ENCODE measurements at places on chromosomes 3 and 15.

- DNase-seq, result peak; percentile 75
These were observed 1.6 kb downstream of the TSC22D2 start for GRCh38 chr3:150409512-150410310.

DNA sequence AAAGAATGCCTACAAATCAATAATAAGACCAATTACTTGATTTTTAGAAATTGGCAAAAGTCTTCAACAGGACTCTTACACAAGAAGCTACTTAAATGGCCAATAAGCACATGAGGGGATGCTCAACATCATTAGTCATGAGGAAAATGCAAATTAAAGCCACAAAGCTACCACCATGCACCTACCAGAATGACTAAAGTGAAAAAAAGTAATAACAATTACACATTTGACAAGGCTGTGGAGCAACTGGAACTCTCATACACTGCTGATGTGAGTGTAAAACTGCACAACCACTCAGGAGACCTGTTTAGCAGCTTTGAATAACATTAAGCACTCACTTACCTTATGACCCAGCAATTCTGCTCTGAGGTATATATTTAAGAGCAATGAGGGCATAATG, 68.4 kb downstream of the PPCDC start:
- no peak for DNase-seq

- DNase-seq, result peak; percentile 13
These were observed 52.4 kb upstream of the RGMA start for GRCh38 chr15:93141371-93141794.

DNA sequence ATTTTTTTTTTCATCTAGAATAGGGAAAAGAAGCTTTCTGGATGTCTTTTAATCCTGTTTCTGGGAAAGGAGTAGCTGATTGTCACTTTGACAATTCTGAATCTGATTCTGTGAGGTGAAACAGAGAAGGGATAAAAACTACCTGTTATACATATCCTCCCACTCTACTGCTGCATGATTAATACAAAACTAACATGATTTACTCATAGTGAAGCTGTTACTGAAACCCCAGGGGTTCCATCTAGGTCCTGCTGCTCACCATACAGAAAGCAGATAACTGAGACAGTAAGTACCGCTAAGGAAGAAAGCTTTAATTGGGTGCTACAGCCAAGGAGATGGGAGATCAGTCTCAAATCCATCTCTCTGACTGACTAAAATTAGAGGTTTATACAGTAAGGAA, 610.9 kb upstream of the ALCAM start:
- no peak for DNase-seq

- peak; percentile 89 for DNase-seq
These were observed 1.9 kb downstream of the KLF13 start for GRCh38 chr15:31328428-31328968.

DNA sequence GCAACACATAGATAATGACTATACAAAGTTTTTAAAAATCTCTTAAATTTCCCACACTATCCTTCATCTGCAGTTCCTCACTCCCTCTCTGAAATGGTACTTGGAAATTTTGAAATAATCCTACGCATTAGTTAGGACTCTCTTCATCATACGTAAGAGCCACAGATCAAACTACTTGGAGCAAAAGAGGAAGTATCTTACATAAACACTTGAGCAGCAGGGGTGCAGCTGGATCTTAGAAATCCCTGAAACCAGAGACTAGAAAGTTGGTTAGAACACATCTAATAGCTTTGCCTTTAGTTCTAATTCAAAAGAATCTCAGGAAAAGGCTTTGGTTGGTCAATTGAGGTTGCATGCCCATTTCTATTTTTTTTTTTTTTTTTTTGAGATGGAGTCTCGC, 38.8 kb upstream of the ZNF445 start:
- DNase-seq, result no peak

DNA sequence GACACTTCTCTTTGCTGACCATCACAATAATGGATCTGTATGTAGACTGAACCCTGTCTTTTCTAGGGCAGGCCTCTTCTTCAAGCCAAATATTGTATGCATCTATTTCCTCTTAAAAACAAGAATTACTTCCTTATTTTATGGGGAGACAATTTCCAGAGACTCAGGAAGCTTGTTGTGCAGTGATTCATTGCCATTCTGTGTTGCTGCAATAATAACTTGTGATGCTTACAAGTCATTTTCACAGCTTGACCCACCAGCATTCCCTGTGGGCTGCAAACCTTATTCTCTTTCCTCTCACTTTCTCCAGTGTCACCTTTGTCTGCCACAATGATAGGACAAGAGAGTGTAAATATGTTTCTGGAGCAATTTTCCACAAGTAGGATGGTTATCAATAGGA, 276.7 kb upstream of the SGO1 start:
- DNase-seq, result no peak

GRCh38 chr3:158165730-158166129, 55.8 kb downstream of the RSRC1 start:
- DNase-seq, result no peak

DNA sequence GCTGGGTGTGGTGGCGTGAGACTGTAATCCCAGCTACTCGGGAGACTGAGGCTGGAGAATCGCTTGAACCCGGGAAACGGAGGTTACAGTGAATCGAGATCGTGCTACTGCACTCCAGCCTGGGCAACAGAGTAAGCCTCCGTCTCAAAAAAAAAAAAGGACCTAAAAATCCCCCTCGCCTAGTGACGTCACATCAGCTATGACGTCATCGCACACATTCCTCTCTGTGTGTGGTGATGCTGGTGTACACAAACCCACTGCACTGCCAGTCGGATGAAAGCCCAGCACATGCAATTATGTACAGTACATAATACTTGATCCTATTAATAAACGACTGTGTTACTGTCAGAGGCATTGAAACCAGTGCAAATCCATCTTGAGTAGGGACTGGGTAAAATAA, 40.2 kb upstream of the SEC61A1 start:
- no peak for DNase-seq

DNA sequence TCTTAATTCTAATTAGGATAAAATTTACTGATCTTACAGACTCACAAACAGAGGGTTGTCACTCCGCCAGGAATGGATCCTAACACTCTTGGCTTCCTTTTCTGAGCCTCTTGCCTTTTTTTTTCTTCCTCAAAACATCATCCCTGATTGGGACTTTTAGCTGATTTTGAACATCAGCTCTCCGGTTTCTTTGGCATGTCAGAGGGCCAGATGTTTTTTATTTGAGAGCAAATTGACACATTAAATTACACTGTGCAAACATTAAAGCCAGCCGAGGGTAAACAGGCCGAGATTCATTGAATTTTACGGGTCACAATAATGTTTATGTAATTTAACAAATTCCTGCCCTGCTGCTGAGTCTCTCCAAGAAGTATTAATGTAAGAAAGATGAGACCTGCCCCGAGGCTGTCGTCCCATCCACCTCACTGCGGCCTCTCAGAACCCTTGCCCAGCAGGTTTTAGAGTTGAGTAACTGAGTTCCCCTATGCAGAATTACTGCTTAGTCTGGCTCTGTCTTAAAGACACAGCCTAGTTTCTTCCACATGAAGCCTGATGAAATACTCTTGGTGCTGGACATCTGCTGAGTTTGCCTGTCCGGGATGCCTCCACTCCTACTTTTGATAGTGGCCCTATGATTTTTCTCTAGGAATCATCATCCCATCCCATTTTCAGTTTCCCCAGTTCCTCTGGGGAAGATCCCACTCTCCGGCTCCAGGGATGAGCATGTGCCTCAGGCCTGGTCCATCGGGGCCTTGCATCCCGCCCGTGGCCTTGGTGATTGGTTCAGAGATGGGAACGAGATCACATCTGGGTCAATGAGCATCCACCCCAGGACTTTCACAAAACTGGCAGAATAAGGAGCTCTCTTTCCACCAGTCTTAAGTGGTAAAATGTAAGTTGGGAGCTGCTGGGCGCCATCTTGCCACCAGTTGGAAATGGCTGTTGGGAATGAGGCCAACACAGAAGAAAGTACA, 226.6 kb upstream of the TLE3 start:
- no peak for DNase-seq

- DNase-seq, result no peak
These were observed 119.6 kb upstream of the EPHA3 start for GRCh38 chr3:88987776-88988175.

DNA sequence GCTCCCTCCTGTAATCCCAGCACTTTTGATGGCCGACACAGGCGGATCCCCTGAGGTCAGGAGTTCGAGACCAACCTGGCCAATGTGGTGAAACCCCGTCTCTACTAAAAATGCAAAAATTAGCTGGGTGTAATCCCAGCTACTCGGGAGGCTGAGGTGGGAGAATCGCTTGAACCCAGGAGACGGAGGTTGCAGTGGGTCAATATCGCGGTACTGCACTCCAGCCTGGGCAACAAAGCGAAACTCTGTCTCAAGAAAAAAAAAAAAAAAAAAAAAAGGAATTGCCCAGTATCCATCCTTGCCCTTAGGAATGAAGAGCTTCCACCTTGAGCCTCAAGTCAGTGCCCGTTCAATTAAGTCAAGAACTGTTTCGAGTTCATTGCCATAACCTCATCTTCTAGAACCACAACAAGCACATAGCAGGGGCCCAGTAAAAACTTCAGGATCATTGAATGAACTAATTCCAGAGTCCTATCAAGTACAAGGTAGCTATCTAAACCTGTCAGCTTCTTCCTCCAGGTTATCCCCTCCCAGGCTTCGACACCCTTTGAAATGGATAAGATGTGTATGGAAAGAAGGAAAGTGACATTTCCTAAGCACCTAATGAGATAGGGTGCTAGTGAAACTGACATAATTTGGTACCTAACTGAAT, 826 bp downstream of the DBR1 start:
- no peak for DNase-seq

DNA sequence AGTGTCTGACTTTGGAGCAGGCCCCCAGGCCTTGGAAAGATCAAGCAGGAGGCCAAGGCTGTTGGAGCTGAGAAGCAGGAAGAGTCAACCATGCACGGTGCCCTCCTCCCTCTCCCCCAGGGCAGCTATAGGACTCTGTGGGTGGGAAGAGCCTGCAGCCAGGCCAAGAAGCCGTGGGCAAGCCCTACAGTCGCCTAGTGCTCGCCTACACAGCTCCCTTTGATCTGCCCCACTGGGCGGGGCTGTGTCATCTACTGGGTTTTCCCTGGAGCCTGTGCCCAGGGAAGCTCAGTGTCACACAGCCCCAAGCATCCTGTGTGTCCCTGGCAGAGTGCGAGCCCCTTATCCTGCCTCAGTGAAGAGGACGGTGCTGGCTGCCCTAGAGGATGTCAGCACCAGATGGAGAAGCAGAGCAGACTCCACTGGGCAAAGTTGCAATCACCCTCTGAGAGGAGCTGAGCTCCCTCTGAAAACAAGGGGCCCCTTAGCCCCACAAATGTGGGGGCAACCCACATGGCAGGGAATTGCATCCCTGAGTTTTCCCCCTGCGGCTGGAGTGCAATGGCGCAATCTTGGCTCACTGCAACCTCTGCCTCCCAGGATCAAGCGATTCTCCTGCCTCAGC, 72.2 kb downstream of the KLF13 start:
- DNase-seq, result peak; percentile 30

GRCh38 chr3:110413266-110413665, 658.4 kb upstream of the NECTIN3 start:
- DNase-seq, result no peak

DNA sequence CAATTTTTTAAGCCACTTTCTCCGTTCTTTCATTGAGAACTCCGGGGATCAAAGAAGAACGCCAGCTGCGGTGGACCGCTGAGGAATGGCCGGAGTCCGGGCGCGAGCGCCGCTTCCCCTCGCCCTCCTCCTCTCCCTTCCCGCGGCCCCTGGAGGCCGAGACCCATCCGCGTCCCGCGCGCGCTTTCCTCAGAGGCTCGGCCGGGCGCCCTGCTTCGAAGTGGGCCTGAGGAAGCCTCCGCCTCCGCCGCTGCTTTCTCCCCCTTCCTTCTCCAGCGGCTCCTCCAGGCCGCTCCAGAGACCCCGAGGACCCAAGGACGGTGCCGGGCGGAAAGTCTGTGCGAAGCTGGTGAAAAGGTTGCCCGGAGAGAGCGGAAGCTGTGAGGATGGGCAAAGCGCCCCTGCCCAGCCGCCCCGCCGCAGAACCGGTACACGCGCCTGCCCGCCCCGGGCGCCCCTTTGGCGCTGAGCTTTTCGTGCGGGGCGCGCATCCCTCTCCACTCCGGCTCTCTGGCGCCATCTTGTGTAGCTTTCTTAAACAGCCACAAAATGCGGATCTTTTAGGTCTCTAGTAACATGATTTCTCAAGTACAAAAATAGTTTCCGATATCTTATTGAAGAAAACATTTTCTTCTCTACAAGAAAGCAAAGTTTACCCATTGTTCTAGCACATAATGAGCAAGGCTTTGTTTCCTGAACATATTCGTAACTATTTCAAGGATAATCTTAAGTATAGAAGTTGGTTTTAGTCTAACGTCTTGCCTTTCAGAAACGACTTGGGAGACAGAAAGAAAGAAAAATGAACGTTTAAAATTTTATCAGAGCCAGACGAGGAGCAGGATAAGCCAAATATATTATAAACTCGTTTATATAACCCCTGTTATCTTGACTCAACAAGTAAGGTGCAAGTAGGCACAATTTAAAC, 59.2 kb upstream of the FAM174B start:
- peak; percentile 75 for DNase-seq

DNA sequence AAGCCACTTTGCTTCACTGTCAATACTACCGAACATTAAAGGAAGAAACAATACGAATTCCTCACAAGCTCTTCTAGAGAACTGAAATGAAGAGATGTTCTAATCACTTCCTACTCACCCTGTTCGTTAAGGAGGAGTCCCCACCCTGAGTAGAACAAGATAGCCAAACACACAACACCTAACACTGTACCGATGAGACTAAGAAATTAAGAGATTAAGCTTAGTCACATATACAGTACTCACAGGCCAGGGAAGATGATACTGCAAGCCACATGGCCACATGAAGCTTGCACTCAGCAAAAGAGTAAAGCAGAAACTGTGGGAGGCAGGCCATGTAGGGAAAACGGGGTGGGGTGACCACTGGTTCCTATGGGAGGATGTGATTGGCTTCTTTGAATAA, 48.0 kb downstream of the CGGBP1 start:
- no peak for DNase-seq

- no peak for DNase-seq
These were observed 59.6 kb downstream of the LEKR1 start for GRCh38 chr3:156885761-156886160.

- no peak for DNase-seq
These were observed at the start of gene SLC9C1 for GRCh38 chr3:112293368-112294321. SLC9C1 (minus strand) TSS chr3:112294216; CDS start chr3:112286791, 7,425 bp downstream.

DNA sequence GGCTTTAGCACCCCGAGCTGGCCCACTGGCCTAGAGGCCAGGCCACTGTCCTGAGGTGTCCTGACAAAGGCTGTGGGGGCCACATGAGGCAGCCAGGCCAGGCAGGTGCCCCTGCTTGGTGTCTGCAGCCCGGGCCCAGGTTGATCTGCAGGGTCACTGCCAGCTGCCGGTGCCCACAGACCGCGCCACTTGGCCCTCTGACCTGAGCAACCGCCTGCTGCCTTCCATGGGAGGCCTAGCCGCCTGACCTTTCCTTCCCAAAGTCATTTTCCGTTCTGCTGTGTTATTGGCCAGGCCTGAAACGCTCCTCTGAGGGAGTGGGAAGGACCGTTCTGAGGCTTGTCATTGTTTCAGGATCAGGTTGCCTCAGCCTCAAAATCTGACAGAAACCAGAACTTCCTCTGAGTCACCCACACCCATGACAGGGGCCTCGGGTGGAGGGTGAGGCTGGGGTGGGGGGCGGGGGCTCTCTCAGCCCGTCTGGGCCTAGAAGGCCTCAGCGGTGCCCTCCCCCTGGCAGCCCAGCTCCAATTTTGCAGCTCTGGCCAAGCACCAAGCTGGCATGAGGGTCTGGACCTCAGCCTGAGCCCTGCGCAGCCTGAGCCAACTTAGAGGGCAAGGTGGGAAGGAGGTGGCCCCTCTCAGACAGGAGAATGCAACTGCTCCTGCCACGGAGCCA, 140.7 kb upstream of the MEF2A start:
- peak; percentile 58 for DNase-seq
